Kasumi-1 (cell line): ENCODE measurements at places on chromosomes 4 and X.

- no peak for DNase-seq
Observed at GRCh38 chr4:11165052-11165451, 263.6 kb downstream of the HS3ST1 start.

DNA sequence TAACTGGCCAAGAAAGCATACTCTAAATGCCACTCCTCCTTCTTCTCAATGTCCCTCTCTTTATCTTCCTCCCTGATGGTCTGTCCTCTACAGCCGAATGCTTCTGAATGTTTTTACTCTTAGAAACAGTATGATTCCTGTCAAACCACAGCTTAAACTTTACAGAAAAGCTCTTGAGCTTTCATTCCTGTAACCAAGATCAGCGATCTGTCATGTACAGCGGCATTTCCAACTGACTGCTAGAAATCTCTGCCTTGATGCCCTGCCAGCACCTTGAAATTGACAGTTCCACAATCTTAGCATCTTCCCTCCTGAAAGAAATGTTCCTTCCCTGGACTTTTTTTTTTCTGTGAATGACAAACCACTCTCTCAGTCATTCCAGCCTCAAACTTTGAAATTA, 11.5 kb upstream of the GATB start:
- no peak for DNase-seq

- no peak for DNase-seq
Observed at GRCh38 chr4:76029300-76029699, 6.0 kb upstream of the CXCL10 start.

DNA sequence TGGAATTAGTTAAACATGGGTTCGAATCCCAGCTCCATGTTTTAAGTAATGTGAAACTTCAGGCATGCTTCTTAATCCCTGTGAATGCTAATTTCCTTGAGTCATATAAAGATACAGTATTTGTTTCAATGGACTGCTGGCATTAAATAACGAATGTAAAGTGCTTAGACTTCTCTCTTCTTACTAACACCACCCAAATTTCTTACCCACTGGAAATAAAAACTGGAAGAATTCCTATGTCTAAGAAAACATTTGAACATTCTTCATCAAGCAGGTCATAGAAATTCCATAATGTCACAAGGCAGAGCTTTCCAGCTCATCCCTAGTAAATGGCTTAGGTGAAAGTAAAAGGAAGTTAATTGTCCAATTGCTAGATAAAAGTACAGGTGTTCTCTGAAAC, 172.5 kb downstream of the ANK2 start:
- DNase-seq, result no peak

DNA sequence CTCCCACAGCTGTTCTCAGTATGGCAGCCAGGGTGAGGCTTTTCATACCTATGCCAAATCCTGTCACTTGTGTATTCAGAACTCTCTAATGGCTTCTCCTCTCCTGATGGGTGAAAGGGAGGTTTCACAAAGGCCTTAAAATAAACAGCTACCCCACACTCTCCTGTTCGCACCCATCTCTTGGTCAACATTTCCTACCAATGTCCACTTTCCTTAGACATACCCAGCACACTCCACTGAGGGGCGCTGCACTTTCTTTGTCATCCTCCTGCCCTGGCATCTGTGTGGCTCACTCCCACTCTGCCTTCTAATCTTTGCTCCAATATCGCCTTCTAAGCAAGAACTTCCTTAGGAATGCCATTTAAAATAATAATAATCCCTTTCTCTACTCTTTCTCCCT, 313.3 kb downstream of the PPP3CA start:
- no peak for DNase-seq
